Coronary artery (tissue), 2 donors: ENCODE measurements at places on chromosomes 3 and 15.

DNA sequence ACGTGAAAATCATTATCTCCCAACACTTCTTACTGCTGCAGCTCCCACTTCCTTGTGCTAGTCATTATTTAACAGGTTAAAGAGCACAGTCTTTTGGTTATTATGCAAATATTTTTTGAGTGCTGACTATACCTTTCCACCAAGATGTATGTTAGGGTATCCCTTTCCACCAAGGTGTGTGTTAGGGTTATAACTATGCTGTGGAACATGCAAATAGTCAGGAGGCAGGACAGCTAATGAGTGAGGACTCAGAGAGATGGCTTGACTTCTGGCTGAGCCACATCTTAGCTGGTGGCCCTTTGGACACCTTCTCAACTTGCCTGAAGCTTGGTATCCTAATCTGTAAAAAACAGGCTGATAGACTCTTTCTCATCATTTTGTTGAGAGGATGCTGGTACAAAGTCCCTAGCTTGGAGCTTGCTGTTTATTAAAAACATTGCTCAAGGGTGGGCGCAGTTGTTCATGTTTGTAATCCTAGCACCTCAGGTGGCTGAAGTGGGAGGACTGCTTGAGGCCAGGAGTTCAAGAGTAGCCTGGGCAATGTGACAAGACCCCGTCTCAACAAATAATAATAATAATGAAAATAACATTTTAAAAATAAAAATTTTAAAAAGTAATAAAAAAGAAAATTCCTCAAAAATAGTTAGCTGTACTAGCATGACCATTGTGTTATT, 160.5 kb upstream of the ADAMTS9 start:
- DNase-seq: no peak

DNA sequence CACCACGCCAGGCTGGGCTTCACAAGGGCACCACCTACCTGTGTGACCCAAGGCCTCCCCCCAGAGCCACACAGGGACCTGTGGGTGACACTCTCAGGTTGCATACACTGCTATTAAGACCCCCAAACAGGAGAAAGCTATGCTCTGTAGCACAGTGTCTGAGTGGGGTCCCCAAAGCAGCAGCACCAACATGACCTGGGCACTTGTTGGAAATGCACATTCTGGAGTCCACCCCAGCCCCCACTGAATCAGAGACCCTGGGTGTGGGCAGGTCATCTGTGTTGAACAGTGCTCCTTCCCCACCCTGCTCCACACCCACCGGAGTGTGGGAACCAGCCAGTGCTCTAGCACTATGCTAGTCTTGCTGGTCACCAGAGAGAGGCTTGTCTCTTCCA, 76.1 kb downstream of the ADAMTS17 start:
- DNase-seq: no peak

GRCh38 chr15:50262533-50262932, 3.0 kb downstream of the HDC start:
- no peak for DNase-seq

DNA sequence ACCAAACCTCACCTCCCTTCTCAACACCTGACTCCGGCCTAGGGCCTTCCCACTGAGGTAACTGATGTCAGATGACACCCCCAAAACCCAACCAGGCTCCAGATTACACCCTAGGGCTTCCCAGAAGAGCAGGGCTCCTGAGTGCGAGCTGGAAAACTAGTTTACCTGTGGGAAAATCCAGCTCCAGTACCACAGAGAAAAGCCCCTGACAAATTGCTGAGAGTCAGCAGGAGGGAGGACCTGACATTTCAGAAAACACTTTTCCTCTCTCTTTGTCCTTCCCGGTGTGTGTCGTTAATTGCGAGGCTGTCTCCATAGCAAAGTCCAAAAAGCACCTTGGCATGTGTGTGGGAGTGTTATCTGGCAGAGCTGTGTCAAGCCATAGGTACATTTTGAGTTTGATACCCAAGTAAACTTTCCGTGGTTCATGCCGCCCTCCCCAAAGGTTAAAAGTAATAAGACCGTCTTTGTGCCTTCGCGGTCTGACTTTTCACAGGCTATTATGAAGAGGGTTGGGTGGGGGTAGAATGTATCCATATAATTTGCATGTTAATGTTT, 79.8 kb upstream of the FNDC3B start:
- DNase-seq: no peak

DNA sequence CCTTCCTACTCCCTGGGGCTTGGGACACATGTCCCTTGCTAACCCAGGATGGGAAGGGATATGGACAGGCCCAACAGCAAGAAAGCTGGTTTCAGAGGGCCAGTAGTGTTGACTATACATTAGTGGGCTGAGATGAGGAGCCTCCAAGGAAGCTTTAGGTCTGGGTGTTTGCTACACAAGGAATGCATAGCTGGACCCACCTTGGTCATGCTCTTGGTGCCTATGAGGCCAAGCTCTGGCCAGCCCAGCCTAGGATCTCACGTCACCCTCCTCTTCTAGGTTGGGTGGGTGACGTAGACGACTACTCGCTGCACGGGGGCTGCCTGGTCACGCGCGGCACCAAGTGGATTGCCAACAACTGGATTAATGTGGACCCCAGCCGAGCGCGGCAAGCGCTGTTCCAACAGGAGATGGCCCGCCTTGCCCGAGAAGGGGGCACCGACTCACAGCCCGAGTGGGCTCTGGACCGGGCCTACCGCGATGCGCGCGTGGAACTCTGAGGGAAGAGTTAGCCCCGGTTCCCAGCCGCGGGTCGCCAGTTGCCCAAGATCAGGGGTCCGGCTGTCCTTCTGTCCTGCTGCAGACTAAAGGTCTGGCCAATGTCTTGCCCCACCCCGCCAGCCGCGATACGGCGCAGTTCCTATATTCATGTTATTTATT, 653 bp upstream of the WDR6 start:
- DNase-seq: no peak

DNA sequence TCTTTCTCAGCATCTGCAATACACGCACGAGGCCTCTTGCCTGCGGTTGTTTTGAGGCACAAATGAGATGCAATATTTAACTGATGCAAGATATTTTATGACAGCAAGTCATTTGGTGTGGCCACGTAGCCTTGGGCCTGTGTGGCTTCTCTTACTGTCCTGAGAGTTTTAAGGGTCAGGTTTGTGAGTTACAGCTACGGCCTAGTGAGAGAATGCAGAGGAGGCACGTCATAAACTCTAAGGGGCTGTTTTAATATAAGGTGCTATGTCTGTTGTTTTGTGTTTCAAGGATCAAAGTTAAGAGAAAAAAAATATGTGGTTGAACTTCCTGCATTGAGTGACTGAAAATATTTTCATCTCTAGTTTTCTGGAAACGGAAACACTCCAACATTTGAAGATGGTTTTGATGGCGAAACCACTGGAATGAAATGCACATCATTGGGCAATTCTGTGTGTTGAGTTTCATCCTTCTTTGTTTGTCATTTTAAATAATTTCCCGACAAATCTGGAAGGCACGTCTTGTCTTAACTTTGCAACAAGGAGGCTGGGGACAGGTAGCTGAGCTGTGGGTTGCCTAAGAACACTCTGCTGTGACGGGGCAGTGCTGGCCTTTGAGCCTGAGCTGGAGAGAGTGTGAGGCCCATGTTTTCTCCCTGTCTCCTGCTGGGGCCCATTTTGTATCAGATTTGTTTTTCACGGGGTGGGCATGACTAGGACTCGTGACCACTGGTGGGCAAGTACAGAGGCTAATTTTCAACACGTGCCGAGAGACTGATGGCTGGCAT, 5.1 kb downstream of the APBA2 start:
- DNase-seq: no peak

DNA sequence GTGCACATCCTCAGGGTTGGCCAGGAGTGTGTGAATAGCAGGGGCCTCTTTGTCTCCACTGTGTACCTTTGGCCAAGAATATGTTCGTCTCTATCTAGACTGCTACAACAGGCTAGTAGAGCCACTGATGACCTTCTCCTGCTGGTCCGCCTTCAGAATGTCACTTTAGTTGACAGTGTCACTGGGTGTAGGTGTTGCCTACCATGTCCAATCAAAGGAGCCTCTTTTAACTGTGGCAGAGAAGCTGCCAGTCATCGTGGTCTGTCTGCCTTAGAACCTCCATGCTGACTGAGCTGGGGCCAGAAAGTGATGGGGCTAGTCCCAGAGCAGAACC, 40.1 kb downstream of the OXSR1 start:
- no peak for DNase-seq

GRCh38 chr3:179179256-179179655, 31.1 kb downstream of the PIK3CA start:
- DNase-seq: no peak

DNA sequence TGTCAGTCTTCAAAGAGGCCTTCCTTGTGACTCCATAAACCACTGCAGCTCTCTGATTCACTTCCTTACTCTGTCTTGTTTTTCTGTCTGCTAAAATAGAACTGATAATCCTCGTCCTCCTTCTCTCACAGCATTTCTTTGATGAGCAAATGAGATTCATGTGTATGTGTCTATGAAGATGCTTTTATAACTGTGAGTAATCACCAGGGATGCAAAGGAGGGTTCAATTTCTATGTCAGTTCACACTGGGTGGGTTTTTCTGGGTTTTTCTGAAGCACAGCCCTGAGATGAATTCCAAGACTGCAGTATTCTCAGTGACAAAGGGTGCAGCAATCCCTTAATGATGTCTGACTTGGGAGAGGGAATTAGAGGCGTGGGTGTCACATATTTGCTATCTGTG, 746.6 kb upstream of the CFAP20DC start:
- no peak for DNase-seq

GRCh38 chr15:65870889-65871533, 1.7 kb downstream of the RAB11A start:
- DNase-seq: no peak

DNA sequence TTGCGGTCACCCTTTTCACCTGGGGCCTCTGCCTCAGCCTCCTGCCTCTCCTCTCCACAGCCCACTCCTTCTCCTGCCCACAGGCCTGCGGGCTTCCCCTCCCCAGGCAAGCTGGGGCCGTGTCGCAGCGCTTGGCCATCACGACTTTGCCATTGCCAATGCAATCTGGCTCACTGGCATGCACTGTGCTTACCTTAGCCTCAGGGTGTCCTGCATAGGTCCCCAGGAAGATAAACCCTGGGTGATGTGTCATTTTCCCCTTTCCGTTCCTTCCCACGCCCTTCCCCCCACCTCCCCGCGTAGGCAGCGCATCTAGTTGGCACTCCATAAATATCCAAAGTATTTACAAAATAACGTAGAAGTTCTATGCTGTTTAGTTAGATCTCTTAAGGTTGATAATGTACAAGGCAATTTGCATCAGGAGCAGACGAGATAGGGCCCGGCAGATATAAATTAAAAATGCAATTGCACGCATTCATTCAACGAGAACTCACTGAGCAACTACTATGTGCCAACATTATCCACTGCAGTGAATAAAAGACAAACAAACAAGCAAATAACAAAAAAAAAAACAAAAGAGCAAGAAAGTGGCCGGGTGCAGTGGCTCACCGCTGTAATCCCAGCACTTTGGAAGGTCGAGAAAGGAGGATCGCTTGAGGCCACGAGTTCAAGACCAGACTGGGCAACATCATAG, 973 bp upstream of the COPG1 start:
- no peak for DNase-seq

- no peak for DNase-seq
Observed at GRCh38 chr3:74370342-74370741, 244.1 kb downstream of the CNTN3 start.

DNA sequence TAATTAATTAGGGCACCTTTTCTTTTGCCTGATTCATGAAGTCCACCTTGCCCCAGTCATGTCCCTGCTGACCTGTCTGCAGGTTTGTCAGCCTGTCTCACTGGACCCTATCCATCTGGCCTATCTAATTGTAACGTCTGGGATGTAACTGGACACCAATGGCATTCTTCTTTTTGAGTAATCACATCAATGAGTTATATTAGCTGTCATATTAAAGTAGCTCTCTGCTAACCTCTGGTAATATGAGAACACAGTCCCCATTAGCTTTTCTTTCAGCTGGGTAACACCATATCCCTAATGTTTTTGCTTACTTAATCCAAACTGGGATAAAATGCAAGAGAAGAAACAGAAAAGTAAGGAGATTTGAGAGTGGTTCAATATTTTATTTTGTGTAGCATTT, 166.2 kb upstream of the VEPH1 start:
- DNase-seq: no peak

GRCh38 chr3:99366663-99367429, 271.5 kb upstream of the COL8A1 start:
- no peak for DNase-seq

GRCh38 chr3:112167758-112168157, 34.7 kb upstream of the GCSAM start:
- no peak for DNase-seq

DNA sequence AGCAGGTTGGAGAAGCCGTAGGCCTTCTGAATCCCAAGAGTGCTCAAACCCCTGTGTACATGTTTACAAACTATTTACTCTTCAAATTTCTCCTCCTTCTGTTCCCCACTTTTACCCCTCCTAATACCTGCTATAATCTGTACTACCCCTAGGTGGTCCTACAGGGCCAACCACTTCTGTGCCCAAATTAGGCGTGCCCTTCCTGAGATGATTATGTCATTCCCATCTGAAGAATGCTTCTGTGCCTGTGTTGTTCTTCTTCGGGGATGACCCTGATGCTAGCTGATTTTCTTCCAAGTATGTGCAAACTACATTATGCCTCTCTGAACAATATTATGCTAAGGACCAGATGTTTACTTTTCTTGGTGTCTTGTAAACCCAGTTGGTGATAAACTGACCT, 20.5 kb downstream of the RBP2 start:
- DNase-seq: no peak

GRCh38 chr15:27797765-27798164, 301.4 kb downstream of the OCA2 start:
- DNase-seq: no peak

- DNase-seq: no peak
Observed at GRCh38 chr3:88369337-88369736, 219.6 kb downstream of the C3orf38 start.

DNA sequence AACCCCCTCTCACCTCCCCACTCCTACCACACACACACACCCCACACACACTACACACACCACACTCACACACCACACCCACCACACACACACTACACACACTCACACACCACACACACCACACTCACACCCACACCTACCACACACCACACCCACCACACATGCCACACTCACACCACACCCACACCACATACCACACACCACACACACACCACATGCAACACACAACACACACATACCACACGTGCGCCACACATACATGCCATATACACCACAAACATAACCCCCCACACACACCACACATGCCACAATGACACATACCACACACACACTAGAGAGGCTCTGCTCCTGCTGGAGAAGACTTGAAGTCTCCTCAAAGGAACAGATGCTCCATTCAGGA, 5.9 kb upstream of the ITPKA start:
- DNase-seq: no peak
